ENCODE measurements at places on chromosomes 11 and 22.

- peak; percentile 44 for DNase-seq
These were observed 14.6 kb upstream of the FCHSD2 start for GRCh38 chr11:73156686-73157085.

GRCh38 chr11:120334894-120335462, 1.2 kb upstream of the ARHGEF12 start:
- DNase-seq = peak; percentile 70

- peak; percentile 32 for DNase-seq
These were observed 91.8 kb upstream of the LDLRAD3 start for GRCh38 chr11:35852056-35852455.

GRCh38 chr11:41497974-41498373, 38.5 kb upstream of the LRRC4C start:
- DNase-seq = peak; percentile 59

- DNase-seq = no peak
These were observed 170.7 kb upstream of the B3GAT1 start for GRCh38 chr11:134582770-134583095.

DNA sequence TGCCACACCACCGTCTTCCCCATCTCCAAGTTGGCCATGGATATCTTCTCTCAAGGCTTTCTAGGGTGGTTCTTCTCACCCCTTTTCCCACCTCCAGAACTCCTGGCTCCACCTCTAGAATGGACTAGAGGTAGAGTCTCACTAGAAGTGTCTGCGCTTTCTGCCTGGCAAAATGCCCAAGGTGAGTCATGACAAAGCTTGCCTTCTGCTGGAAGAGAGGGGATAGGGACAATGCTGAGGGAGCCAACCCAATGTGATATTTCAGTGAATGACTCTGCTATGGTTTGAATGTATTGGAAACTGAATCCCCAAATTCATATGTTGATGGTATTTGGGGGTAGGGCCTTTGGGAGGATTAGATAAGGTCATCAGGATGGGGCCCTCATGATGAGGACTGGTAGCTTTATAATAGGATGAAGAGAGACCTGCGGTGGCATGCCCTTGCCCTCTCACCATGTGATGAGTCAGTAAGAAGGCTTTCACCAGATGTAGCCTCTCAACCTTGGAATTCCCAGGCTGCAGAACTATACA, 4.1 kb upstream of the CD82 start:
- no peak for DNase-seq

- DNase-seq = no peak
These were observed 6.6 kb downstream of the SMARCB1 start for GRCh38 chr22:23793326-23793725.

DNA sequence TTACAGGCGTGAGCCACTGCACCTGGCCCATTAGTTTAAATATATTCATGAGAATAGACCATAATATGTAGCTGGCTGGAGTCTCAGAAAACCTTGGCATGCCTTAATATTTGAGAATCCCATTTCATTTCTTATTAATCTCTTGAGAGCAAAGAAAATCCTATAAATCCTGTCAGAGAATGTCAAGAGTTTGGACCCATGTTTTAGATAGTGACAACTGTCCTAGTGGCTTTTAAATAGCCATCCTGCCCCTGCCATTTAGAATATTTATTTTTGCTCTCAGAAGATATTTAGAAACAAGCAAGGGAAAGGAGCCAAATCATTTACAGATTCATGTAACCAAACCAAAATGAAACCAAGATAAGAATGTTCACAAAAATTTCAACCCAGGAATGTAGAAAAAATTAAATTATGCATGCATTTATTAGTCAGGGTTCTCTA, 107.2 kb downstream of the SWAP70 start:
- DNase-seq = no peak

- DNase-seq = no peak
These were observed 6.2 kb downstream of the FAM227A start for GRCh38 chr22:38649841-38650522.

DNA sequence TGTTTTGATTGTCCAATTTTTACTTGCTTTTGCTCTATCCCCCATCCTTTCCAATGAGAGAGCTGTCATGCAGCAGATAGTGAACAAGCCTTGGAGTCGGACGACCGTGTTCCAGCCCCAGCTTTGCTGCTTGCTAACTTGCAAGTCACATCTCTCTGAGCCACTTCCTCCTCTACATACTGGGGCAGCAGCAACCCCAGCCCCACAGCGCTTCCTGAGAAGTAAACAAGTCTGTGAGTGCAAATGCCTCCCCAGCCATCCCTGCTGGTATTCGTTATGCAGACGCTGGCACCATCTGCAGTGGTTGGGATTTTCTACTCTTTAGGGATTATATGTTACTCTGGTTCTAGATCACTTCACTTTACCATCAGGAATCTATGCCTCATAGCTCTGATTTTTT, 35.0 kb downstream of the TPBGL start:
- DNase-seq = peak; percentile 47

DNA sequence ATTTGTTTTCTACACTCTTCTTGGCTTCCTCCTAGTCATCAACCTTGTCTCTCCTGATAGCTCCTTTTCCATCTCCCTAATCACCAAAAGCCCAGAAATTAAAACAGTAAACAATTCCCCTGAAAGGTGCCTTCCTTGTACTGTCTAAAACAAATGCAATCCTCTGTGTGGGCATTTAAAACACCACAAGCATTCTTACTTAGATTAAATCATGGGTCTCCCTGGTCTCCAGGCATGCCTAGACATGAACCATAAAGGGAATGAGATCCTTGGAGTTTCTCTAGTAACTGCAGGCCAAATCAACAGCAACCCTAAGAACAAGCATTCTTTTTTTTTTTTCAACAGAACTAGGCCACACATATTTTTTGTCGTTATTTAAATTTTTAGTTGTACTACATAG, 1.9 kb downstream of the BTG4 start:
- DNase-seq = no peak

GRCh38 chr22:24051568-24051967, 40.5 kb downstream of the CABIN1 start:
- no peak for DNase-seq

DNA sequence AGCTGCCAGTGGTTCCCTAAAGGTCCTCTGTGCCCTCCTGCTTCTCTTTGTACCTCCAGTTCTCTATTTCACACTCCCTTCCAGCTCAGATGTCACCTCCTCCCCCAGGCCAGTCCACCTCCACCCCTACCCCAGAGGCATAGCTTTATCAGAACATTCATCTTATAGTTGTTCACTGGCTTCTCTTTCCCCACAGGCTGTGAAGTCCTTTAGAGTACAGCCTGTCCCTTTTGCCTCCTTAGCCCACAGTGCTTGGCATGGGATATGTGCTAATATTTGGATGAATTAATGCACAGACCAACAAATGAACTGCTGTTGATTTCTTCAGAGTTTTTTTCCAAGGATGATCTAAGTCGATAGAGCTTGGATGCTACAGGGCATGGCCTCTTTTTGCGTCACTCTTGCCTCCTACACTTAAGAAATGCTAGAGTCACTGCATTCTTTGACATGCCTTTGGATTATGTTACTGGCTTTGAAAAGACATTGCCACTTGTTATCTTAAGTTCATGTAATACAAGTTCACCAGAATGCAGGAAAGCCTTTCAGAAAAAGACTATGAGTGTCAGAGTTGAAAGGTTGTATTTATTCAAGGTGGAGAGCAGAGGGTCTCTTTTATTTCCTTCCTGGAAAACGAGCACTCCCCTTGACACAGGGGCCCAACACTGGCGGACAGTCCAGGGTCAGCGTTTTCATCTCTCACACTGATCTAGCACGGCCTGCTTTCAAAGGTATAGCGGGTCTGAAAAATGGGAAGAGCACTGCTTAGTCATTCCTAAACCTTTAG, 75.7 kb downstream of the PISD start:
- no peak for DNase-seq

DNA sequence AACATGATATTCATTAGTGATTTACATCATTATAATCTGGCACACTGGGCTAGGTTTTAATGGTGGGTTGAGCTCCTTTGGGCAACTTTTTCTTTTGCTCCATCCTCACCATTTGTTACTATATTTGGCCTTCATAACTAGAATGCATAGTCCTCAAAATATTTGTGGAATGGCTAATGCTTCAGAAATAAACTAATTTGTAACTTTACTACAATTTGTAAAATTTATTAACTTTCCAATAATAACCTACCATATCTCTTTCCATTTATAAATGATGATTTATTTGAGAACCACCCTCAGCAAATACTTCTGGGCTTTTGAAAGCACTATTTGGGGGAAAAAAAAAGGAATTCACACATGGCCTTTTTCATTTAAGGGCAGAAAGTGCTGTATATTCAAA, 79.7 kb downstream of the LARGE2 start:
- no peak for DNase-seq

DNA sequence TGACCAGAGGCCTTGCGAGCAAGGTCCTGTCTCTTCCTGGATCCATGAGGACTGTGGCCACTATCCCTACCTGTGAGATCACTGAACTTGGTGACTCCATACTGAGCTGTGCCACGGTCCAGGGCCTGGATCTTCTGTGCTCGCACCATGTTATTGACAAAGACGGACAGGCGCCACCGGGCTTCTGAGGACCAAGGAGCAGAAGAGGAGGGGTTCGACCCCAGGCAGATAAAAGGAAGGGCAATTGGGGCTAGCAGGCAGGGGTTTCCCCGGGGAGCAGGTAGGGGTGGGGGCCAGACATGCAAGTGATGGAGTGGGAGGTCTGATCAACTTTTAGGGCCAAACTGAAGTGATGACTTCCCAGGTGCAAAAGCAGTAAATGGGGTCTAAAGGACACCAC, 2.2 kb downstream of the CTSF start:
- DNase-seq = no peak

DNA sequence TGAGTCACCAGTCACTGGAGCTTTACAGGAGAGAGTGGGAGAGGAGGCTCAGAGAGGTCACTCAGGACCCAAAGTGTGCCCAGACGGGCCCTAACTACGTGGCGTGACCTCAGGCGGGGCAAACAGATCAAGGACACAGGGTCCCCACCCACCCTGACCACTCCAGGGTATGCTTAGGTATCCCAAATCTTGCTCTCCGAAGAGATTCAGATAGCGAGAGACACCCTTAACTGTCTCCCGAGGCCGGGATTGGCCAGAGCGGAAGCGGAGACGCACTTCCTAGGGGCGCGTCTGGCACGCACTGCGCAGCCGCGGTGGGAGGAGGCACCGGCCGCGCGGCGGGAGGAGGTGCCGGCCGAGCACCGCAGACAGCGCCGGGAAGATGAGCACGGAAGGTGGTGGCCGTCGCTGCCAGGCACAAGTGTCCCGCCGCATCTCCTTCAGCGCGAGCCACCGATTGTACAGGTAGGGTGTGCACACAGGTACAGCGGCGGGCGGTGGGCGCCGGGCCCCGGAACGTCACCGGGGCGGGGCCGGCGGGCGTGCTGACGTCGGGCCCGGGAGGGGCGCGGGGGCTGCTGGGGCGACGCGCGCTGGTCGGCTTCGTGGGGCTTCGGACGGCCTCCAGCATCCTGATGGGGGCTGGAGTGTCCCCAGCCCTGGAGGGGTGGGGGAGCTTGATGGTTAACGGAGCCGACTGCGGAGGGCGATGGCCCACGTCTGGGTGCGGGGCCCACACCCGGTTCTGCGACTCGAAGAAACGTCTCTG, at the start of gene PTS:
Gene PTS (plus strand): TSS at position 367 of the 769 bp plus-strand sequence. CDS start 16 bp downstream, at position 383.
- peak; percentile 91 for DNase-seq

GRCh38 chr11:121435551-121436511, 16.3 kb upstream of the SORL1 start:
- DNase-seq = no peak

DNA sequence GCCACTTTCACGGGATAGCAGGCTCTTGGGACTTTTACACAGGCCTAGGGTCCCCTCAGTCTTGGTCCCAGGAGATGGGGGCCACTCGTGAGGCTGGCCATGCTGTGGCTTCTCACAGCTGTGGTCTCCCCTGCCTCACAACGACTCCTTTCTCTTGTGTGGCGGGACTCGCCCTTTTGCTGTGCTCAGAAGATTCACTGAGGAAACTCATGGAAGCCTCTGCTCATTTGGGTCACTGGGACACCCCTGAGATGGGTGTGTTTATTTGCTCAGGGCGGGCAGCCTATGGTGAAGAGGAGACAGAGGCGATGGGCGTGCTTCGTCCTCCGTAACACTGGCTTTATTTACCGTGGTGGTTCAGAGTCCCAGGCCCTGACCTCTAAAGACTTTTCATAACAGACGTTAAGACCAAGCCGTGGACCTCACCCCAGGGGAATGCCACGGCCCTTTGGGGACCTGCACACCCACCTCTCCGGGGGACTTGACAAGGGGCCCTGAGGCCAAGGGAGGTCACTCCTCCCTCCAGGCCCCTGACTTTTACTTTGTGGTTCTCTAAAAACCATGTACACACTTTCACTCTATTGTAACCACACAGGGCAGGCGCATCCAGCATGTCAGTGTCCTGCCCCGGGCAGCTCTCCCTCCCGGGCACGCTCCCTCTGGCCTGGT, 15.5 kb downstream of the TEF start:
- no peak for DNase-seq

GRCh38 chr11:9277176-9277575, 12.0 kb upstream of the DENND5A start:
- no peak for DNase-seq

GRCh38 chr11:111205632-111206385, 39.7 kb upstream of the POU2AF2 start:
- no peak for DNase-seq

GRCh38 chr11:66720223-66720898, 8.7 kb downstream of the SPTBN2 start:
- peak; percentile 96 for DNase-seq

DNA sequence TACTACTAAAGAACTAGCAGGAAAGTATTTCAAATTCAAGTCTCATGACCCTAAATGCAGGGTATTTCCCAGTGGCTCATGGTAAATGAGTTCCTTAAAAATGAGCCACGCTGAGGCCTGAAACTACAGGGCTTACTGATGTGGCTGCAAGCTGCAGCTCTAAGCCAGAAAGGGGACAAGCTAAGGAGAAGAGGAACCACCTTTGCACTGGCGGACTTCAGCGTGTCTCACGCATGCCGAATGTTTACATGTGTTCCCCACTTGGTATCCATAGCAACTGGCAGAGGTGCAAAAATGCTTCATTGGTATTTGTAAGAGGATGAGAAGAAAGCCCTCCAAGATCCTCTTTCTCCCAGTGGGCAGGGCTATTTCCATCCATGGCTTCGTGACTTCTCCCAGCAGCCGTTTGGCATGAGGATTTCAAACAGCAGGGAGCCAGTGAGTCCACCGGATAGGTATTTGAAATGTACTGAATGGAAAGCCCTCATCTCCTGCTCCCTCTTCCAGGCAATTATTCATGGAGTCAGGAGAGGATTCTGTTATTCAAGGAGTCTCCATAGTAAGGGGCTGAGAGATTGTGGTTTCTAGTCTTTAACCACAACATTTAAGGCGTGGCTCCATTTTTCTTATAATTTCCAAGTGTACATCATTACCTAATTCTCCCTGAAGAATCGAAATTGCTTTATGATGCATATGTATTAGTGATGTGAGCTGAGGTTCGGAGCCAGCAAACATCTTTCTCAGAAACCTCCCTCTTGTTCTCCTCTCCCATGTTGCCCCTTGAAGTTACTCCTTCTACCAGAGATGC, 55.3 kb upstream of the CD44 start:
- DNase-seq = peak; percentile 62

GRCh38 chr11:30608534-30608933, 22.4 kb upstream of the MPPED2 start:
- DNase-seq = peak; percentile 54

DNA sequence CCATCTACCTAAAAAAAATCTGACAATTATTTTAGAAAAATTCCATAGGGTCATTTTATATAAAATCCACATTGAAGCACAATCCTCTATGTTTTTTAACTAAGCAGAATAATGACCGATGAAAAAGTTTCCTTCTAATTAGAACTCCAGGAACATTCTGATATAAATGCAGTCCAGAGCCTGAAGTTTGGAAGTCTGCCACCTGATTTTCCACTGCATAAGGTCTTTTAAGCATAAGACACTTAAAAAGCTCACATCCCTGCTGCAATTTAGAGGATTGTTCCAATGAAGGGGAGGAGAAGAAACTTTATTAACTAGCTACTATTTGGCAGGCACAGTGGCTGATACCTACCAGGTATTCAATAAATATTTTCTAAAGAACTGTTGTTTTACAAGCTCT, 570.3 kb upstream of the ANO5 start:
- DNase-seq = no peak
